Stimulated activated CD4-positive, alpha-beta T cell treated with anti-CD3 and anti-CD28 coated beads, Interleukin-1b, Interleukin-23, amount 100 ng/mL, for 48 hours (primary cell): ENCODE measurements at places on chromosomes 11 and 22.

GRCh38 chr22:27286711-27287110, 514.8 kb downstream of the MN1 start:
- no peak for DNase-seq

GRCh38 chr22:30029512-30029911, 50.8 kb upstream of the HORMAD2 start:
- no peak for DNase-seq

DNA sequence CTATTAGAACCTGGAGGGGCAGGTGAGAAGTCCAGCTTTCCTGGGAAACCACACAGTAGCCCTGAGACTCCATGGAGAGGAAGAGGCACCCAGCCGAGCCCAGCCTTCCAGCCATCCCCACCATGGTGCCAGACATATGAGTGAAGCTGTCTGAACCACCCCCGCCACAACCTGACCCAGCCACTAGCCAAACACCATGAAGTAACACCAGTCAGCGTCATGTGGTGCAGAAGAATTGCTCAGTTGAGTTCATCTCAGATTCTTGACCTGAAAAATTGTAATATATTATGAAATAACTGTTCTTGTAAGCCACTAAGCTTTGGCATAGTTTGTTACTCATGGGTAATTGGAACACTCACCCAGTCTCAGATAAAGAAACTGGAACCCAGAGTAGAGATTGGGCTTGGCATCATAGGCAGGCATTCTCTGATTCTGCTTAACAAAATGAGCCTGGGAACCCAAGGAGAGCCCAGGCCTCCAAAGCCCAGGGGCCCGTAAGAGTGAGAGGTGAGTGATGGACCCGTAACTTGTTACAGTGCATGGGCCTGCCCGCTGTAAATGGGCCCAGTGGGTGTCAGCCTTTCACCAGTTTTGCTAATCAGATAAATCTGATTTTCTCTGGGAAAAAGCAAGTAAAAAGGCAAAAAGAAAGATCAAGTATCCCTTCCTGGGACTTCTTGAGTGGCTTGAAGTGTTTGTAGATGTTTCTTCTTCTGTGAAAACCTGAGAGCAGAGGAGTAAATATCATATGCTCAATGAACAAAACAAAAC, 305.5 kb downstream of the DDX10 start:
- DNase-seq = no peak

DNA sequence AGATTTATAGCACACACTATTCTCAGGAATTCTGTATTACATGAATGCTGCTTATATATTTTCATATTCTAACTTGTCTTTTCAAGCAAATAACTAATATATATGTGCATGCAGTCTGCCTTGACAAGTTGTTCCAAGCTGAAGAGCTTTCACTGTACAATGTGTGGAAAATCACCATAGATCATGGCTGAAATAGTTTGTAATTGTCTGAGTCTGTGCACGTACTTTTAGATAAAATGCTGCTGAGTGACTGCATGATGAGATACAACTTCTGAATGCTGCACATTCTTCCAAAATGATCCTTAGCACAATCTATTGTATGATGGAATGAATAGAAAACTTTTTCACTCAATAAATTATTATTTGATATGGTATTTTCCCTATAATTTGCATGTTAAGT, 58.9 kb downstream of the SLC5A12 start:
- DNase-seq = no peak

DNA sequence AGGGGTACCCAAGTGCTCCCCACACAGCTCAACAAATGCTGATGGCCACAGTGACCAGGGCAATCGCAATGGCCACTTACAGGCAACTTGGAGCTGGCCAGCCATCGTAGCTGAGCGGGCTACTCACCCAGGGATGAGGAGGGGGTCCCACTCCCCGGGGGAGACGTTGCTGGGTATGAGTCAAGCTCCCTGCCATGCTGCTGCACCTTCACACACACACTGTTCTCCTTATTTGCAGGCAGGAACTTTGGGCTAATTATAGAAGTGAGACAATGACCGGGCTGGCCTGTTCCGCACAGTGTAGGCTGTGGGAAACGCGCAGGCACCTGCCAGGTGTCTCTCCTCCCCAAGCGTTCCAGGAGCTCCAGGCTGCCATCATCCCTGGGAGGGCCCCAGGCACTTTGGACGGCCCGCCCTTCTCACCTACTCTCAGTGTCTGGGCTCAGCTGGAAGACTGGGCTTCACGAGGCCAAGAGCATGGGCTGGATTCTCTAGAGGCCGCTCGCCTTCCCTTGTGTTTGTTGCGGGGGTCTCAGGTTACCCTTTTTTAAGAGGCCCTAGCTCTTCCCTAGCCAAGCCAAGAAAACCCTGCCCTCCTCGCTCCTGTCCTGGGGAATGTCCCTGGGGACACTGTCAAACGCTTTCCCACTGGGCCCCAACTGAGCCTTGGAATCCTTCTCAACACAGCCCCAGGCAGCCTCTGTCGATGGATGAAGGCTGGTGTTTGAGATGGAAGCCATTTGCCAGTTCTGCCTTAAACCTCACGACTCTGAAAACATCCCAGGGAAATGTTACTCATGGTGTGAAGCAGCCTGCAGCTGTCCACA, 73.0 kb downstream of the RTL6 start:
- no peak for DNase-seq

DNA sequence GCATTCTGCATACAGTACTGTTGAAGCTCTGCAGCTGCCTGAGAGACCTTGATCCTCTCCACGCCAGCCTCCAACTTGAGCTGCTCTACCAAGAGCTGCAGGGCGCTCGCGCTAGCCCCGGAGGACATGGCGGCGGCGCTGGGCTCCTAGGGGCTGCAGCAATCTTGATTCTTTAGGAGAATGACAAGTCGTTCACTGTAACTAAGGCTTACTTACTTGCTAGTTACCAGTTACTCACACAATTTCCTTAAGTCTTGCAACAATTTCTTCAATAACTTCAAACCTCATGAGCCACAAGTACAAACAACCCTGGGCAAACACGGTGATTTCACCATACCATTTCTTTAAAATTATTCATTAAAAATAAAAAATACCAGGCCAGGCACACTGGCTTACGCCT, 21.9 kb downstream of the SBF2 start:
- no peak for DNase-seq

DNA sequence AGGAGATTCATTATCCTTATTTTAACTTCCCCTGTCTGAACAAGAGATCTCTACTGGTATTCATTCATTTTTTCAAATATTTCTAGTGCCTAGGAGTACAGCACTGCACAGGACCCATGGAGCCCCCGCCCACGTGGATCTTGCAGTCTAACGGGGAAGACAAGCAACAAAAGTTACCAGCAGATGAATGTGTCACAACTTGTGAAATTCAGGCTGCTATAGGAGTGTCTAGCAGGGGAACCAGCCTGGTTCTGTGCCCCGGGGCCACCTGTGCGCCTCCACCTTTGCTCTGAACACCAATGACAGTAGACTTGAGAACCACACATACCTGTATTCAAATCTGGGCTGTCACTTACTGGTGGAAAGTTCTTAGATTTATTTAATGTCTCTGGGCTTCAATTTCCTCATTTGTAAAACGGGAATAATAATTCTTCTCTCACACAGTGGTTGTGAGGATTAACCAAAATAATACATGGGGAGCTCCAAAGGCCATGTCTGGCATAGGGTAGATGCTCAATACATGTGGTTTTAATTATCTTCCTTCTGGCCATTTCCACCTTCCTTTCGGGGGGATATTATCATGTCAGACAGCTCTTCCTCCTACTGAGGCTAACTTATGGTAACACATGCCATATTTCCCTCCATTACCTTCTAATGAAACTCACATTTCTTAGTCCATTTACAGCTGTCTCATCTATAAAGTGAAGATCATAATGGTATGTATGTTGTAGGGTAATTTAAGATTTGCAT, 17.8 kb downstream of the POU2AF1 start:
- no peak for DNase-seq

DNA sequence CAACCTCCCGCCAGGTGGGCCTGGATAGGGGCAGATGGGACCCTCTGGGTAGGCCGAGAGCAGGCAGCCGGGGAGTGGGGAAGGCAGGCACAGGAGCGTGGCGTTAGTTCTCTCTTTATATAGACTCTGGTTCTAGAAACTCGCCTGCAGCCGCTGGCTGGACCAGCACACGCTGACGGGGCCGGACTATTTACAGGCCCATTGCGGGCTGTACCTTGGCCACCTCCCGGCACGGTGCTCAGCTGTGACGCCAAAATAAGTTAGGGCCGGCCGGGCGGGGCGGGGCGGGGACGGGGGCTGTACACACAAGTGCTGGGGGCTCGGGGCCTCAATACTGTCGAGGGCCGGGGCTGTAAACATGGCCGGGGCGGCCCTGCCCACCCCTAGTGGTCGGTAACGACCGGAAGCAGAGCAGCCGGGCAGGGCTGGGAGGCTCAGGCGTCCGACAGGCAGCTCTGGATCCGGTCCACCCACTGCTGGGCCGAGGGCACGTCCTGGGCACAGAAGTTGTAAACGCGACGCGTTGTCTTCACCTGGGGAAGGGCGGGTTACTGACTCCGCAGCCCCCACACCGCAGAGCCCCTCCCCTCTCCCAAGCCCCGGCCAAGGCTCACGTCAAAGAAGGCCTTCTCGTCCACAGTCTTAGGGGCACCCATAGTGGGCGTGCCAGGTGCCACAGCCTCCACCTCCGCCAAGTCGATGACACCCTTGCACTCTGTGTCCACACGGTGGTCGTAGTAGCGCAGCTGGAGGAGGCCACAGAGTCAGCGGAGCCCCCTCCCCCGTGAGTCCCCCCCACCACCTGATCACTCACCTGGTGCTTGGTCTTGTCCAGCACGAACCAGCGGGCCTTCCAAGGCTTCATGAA, 27.9 kb downstream of the SBF1 start:
- DNase-seq = no peak

GRCh38 chr11:95121698-95122097, 32.1 kb downstream of the ENDOD1 start:
- no peak for DNase-seq

- no peak for DNase-seq
Observed at GRCh38 chr11:122267602-122268001, 151.6 kb upstream of the BLID start.

GRCh38 chr22:36212901-36213300, 11.3 kb upstream of the APOL4 start:
- DNase-seq = no peak

GRCh38 chr11:109197656-109198055, 224.3 kb upstream of the C11orf87 start:
- DNase-seq = no peak

- no peak for DNase-seq
Observed at GRCh38 chr22:23718371-23719165, 27.8 kb downstream of the RGL4 start.

DNA sequence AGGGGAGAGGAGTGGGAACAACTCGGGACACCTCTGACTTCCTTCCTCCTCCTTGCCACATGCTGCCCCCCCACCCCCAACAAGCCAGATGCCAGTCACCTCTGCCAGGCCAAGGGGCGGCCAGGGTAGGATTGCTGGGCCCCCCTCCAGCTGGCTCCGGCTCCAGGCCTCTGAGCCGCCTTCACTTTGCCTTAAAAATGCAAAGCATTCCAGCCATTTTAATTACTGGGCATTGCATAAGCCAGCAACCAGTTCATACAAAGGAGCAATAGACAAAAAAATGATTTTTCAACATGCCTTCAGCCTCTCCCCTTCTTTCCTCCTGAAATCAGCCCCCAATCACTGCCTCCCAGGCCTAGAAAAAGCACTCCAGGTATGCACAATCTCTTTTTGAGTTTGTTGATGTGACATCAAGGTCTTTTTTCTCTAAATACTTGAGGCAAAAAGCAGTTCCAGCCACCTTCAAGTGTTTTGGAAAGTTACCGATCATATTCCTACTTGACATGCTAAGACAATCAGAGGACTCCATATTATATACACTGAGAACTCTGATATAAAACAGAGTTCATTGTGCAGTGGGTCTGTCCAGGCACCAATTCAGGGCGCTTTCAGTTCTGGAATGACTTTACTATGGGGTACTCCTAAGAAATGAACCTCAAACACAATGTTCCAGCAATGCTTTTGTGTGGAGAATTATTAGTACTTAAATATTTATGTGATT, 12.4 kb upstream of the TIMP3 start:
- no peak for DNase-seq

DNA sequence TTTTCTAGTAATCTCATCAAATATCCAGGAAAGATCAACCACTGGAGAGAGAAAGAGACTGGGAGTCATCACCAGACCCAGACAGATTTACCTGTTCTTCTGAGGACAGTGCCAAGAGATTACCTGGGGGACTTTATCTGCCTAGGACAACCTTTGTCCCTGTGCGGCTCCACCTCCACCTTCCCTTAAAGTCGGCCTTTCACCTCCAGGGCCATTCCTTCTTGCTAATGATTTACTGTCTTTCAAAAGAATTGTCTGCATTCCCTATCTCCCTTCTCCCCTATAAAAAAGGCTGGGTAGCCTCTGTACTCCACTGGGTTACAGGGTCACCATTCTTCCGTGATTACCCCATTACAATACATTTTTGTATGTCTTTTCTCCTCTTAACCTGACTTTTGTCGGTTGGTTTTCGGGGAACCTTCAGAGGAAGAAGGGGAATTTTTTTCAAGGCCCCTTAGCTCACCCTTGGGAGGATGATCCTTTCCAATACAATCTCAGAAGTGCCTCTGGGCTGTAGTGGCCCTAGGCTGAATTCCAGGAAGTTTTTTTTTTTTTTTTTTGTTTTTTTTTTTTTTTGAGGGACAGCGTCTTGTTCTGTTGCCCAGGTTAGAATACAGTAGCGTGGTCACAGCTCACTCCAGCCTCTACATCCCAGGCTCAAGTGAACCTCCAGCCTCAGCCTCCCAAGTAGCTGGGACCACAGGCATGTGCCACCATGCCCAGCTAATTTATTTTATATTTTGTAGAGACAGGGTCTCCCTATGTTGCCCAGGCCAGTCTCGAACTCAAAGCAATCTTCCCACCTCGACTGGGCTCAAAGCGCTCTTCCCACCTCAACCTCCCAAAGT, 1.5 kb upstream of the HMOX1 start:
- no peak for DNase-seq

DNA sequence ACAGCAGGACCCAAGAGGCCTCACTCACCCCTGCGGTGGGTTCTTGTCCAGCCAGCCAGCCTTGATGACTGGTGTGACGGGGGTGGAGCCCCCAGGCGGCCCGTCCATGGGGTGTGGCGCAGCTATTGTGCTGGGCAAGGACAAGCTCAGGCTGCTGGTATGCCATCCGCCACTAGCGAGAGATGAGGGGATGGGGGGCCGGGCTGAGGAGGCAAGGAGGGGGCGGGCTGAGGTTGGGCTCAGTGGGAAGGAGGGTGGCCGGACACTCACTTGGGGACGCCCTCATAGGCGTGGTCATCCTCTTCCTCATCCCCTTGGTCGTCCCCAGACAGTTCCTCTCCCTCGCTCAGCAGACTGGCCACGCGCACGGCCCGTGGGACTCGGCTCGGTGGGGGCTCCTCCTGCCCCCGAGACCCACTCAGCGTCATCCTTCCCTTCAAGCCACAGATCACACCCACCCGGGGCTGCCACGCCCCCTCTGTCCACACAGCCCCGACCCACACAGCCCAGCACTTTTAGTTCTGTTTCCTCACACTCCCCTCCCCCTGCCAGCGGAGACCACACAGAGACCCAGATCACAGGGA, 38.0 kb upstream of the PDE2A start:
- no peak for DNase-seq

GRCh38 chr11:126886636-126887035, 113.9 kb downstream of the KIRREL3 start:
- DNase-seq = no peak
